ENCODE measurements at places on chromosomes 2 and 18. TPM values are rescaled to one million over a fixed set of nuclear protein-coding genes. Genes with fewer than 3 reads are reported as not detected.

GRCh38 chr2:47906157-47907038 is at the start of gene FBXO11:
Gene FBXO11 (minus strand): TSS chr2:47906498. CDS start chr2:47905720, 778 bp downstream.
- peak; percentile 87 for DNase-seq

DNA sequence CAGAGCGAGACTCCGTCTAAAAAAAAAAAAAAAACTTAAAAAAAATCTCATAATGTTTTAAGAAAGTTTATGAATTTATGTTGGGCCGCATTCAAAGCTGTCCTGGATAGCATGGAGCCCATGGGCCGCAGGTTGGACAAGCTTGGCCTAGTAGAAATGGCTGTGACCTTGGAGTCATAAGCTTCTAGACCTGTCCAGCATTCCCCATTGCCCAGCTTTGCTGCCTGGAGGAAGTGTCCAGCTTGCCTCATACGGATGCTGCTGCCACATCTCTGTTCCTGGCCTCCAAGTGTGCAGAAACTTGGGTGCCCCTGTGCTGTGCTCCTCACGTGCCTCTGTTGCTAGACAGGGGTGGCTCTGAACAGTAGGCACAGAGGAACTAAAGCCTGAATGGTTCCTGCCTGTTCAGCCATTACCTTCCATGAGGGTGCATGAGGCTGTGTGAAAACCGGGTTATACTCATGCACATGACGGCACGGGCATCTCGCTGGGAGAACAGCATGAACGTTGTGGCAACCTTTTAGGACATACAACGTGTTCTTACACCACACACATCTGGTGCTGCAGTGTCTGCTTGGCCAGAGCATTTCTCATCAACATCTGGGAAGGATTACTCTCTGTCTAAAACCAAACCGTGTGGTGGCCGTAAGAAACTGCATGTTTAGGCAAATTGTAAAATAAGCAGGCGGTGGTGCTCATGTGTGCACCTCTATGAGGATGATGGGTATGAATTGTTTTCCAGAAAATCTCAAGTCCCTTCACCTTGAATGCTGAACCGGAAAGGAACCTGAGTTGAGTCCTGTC is 38.2 kb downstream of the FHOD3 start:
- no peak for DNase-seq

Gene GPR155
- 1.7 TPM for total RNA-seq

Gene CFC1
- total RNA-seq = not detected
